Stimulated activated naive B cell treated with anti-CD40 and anti-IgM and Interleukin-4, amounts not matched to agents 10 μg/mL and 1 μg/mL and 100 μg/mL, for 72 hours (primary cell): ENCODE measurements at places on chromosomes 16 and 17.
A peak's percentile ranks its signal among the peaks of the same experiment; 100 is the strongest.

DNA sequence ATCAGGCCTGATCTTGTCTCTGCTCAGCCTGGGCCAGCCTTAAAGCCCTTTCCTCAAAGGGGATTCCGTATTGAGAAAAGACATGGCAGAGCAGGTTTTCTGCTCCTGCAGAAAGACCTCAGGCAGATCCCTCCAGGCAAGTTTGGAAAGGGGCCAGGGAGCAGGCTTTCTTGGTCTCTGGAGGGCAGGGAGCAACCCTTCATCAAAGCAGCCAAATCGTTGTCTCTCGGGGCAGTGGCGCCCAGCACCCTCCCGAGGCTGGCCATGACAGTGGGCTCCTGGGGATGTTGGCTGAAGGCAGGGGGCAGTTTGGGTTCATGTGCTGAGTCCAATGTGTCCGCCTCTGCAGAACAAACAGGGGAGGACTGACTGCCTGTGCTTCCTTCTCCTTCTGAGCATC, 168.4 kb upstream of the WSCD1 start:
- H3K27ac ChIP-seq, result no peak overlapping the region
- H3K4me3 ChIP-seq, result no peak overlapping the region
- H3K27me3 ChIP-seq, result peaks cover 17% of the 10 kb centered on the region
- no peak for DNase-seq
- H3K36me3 ChIP-seq, result peaks cover 2% of the 10 kb centered on the region

GRCh38 chr17:65593855-65594845, 32.7 kb upstream of the AXIN2 start:
- H3K27me3 ChIP-seq, result peaks cover 23% of the 10 kb centered on the region
- H3K4me1 ChIP-seq, result peaks cover 9% of the 10 kb centered on the region
- peak overlapping the region; percentile 7 for H3K27ac ChIP-seq
- peak overlapping the region; percentile 10 for H3K4me3 ChIP-seq
- DNase-seq, result no peak

- H3K4me3 ChIP-seq, result no peak overlapping the region
- H3K27ac ChIP-seq, result no peak overlapping the region
- peaks cover 26% of the 10 kb centered on the region for H3K36me3 ChIP-seq
- no peak for DNase-seq
- H3K4me1 ChIP-seq, result no peaks in the 10 kb centered on the region
Measured at GRCh38 chr16:2178321-2179106, 17.9 kb downstream of the CASKIN1 start.

DNA sequence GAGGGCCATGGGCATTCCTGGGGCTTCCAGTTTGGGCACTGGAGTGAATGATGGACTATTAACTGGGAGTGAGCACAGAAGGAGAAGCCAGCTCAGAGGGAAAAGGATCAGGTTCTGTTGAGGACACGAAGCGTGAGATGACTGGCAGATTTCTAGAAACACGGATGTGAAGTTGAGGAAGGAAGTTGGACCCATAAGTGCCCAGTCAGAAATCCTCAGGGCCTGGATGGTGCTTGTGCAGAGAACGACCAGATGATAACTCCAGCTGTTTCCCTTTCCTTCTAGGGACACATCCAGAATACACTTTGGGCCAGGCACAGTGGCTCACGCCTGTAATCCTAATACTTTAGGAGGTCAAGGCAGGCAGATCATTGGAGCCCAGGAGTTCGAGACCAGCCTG, 23.3 kb upstream of the ANKRD40CL start:
- H3K27me3 ChIP-seq, result peaks cover 4% of the 10 kb centered on the region
- DNase-seq, result no peak
- H3K4me3 ChIP-seq, result no peak overlapping the region
- no peak overlapping the region for H3K27ac ChIP-seq
- H3K36me3 ChIP-seq, result no peaks in the 10 kb centered on the region
- no peaks in the 10 kb centered on the region for H3K4me1 ChIP-seq

DNA sequence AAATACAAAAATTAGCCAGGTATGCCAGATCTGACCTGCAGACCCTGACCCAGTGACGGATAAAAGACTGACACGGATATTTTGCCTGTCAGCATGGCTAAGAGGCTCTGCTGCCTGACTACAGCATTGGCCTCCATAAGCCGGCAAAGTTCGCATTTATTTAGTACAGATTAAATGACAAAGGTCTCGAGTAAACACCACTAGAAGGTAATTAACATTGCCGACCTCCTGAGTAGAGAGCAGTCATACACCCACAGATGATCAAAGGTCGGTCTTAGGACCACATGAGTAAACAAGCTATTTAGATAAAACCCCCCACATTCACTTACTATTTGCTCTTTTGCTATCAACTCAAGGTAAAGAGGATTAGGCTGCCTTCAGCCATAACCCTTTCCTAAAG, 55.7 kb downstream of the KNOP1 start:
- no peak for DNase-seq
- peaks cover 74% of the 10 kb centered on the region for H3K36me3 ChIP-seq
- no peak overlapping the region for H3K4me3 ChIP-seq
- H3K27ac ChIP-seq, result no peak overlapping the region

- peak overlapping the region; percentile 48 for H3K27ac ChIP-seq
- H3K27me3 ChIP-seq, result no peaks in the 10 kb centered on the region
- no peak for DNase-seq
- no peak overlapping the region for H3K4me3 ChIP-seq
- H3K4me1 ChIP-seq, result peaks cover 4% of the 10 kb centered on the region
Measured at GRCh38 chr16:74691093-74691855, 9.4 kb downstream of the MLKL start.
